M059J (cell line): ENCODE measurements at places on chromosomes 3 and 15. TPM values are rescaled to one million over a fixed set of nuclear protein-coding genes. Genes with fewer than 3 reads are reported as not detected.

- no peak for DNase-seq
Measured at GRCh38 chr3:49076116-49076515, 17.8 kb downstream of the QRICH1 start.

GRCh38 chr3:120730576-120731542, 11.5 kb downstream of the RABL3 start:
- no peak for DNase-seq

- peak; percentile 64 for DNase-seq
Measured at GRCh38 chr3:43919029-43919428, 228.3 kb downstream of the ABHD5 start.

GRCh38 chr3:172987273-172987672, 153.8 kb downstream of the SPATA16 start:
- peak; percentile 40 for DNase-seq

DNA sequence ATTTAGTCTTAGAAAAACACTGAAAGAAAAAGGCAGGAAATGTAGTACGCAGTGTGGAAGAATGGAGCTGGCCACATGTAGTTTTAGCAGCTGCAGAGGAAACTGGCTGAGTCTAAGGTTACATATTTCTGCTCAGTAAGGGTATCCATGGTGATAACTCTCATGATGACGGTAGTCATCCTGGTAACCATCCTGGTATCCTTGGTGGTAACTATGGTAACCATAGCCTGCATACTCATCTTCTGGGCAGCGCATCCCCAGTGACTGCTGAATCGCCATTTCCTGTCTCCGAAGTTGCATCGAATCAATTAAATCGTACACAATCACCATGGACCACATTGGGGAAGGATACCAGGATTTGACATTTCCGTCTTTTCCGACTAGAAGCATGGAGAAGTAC, 35.7 kb downstream of the CCDC80 start:
- DNase-seq: peak; percentile 91

- no peak for DNase-seq
Measured at GRCh38 chr3:1726741-1727140, 371.9 kb upstream of the CNTN4 start.

Gene XIRP1
- 0.12 and 0.59 TPM in 2 replicates for total RNA-seq
